ENCODE measurements at places on chromosomes 1 and 21.

DNA sequence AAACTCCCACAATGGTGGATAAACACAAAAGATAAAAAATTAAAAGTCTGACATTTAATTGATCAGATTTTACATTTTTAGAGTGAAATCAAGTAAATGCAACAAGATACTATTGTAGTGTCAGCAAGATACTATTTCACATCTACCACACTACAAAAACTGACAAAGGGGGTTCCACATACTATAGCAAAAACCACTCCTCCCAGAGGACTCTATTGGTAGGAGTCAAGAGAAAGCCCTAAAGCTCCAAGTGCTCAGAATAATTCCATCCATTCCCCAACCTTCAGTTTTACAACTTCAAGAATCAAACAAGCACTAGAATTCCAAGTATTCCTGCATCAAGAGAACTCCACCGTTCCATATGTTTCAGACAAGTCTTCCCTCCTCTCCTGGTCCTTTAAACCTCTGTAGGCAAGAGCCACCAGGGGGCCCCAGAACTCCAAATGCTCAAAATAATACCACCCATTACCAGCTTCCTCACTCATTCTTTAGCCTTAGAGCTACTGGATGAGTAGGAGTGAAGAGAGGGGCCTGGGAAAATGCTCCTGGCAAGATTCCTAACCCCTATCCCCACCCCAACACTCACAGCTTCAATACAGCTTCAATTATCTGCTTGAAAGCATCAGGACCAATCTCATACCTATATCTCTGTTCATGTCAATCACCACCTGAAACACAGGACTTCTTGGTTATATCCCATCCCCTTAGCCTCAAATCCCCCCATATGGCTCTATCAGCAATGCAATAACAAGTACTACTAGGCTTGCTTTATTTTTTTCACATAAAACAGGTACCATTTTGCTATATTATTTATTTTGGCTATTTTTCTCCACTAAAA is 9.9 kb downstream of the TOR1AIP2 start:
- DNase-seq: no peak

GRCh38 chr1:98054786-98055185 is 134.0 kb upstream of the DPYD start:
- DNase-seq: no peak

- no peak for DNase-seq
Observed at GRCh38 chr21:43332861-43333297, 94.1 kb downstream of the SIK1 start.

GRCh38 chr1:244239261-244239770 is 188.2 kb downstream of the ZBTB18 start:
- DNase-seq: no peak

DNA sequence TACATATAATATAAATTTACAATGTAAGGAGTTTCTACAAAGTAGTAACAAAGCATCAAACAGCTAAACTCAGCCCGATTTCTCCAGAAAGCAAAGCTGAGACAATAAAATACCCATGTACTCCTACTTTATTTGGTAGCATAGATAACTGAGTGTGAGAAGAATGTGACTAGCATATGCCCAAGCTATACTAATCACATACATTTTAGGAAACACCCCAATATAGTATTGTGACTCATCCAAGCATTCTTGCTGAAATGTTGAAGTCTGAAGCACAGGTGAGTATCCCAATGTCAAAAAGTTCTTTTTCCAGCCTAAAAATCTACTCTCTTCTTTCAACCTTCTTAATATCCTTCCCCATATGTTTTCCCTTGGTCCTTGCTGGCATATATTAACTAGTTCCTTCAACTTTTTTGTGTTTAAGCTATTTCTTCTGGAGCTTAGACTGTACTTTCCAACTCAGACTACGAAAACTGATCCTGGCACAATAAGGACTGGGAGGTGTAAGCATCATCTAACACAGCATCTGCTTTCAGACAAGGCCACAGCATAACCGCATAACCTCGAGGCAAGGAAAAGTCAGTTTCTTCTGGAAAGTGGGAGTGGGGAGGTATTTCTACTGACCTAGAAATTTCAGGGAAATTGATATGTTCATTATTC is 163.0 kb upstream of the RNPC3 start:
- no peak for DNase-seq

All from non-pigmented ciliary epithelial cell (primary cell).